Activated naive CD4-positive, alpha-beta T cell (primary cell): ENCODE measurements at places on chromosomes 7 and 10.

DNA sequence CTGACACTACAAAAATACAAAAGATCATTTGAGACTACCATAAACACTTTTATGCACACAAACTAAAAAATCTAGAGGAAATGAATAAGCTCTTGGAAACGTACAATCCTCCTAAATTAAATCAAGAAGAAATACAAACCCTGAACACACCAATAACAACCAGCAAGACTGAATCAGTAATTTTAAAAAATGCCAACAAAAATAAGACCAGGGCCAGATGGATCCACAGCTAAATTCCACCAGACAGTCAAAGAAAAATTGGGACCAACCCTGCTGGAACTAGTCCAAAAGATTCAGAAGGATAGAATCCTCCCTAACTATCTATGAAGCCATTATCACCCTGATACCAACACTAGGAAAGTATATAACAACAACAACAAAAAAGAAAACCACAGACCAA, 277.4 kb downstream of the AGMO start:
- DNase-seq: no peak

DNA sequence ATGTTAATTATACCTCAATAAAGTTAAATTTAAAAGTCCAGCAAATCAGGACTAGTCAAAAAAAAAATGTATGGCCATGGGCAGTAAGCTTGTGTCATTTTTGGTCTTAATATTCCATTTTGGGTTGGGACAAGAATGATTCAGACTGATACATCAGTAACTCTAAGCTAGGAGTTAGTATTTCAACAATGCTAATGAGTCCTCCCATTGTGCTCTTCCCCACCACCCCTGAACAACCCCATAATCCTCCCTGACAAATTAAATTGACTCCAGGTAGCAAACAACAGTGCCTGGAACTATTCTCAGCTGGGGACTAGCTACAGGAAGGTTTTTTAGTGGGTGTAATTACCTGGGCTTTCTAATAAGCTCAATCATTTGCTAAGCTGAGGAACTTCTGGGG, 30.7 kb upstream of the KCNIP2 start:
- no peak for DNase-seq

DNA sequence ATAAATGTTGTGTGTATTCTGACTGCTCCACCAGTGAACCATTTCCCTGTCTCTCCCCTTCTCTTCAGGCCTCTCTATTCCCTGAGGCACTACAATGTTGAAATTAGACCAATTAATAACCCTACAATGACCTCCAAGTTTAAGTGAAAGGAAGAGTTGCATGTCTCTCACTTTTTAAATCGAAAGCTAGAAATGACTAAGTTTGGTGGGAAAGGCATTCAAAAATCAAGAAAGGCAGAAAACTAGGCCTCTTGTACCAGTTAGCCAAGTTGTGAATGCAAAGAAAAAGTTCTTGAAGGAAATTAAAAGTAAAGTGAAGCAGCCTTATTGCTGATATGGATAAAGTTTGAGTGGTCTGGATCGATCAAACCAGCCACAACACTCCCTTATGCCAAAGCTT, 198.3 kb upstream of the YAE1 start:
- no peak for DNase-seq

DNA sequence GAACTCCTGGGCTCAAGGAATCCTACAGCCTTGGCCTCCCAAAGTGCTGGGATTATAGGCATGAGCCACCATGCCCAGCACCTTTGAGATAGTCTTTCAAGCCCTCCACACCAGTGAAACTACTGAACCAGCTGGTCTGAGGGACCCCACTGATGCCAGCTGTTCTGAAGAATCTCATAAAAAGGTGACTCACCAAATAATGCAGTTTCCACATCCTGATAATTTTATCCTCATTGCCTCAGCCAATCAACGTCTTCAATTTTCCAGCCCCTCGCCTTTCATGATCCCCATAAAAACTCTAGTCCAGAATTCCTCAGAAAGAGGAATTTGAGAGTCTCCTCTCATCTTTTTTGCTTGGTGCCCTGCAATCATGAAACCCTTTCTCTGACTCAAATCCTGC, 1691.6 kb upstream of the LRRTM3 start:
- no peak for DNase-seq

DNA sequence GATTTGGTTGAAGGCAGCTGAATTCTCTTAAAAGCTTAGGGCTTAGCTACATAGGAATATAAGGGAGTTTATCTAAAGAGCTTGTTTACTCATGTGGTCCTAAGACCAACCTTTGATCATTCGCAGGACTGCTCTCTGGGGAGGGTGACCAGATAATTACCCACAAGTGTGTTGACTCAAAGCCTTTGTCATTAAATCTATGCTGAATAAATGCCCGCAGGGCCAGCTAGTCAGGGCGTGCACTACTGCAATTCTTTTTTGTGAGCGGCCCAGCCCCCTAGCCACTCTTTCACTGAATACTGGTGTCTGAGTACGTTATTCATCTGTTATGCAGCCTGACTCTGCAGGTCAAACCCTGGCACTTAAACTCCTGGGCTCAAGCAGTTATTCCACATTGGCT, 69.6 kb downstream of the AKAP9 start:
- DNase-seq: no peak
